ENCODE measurements at places on chromosomes 3 and 15.

DNA sequence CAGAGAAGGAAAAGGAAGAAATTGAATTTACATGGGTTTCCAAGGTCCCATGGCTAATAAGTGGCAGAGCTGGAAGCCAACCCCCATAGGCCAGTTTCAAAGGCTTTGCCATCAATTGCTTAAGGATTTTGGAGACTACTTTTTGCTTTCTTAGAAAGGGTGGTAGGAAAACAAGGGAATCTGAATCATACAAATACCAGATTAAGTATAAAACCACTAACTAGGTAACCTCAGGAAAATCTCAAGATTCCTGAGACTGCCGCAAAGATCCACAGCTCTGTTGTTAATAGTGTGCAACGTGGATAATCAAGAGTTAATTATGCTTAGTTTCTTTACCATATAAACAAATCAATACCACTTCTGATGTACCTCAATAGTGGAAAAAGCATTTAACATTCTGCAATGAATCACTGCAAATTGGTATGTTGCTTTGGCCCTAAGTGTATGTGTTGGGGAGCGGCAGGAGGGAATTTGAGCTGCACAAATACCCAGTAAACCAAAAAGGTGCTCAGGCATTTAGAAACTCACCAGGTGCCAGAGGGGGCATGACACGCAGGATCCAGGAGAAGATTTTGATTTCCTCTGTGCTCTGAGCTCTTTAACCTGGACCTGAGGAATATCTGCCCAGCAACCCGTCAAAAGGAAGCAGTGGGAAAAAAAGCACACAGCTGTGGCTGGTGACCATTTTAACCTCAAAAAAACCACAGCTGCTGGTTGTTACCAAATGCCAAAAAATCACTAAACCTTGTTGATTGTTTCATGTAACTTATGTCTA is 22.0 kb downstream of the AADAC start:
- no peak for DNase-seq

DNA sequence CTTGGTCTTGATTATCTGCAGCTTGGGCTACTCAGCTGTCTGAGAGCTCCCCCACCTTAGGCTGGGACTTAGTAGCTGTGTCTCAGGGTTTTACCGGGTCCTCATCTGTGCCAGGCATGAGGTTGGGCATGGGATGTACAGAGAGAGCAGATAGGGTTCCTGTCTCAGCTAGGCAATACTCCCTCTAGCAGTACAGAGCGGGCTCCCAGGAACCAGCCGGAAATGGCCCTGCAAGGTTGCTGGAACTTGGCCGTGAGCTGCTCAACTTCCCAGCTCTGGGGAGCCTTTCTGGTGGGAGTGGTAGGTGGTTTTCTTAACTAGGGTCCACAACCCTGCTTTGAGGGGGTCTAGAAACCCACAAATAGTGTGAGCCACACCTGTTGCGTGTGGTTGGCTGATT is 58.3 kb downstream of the ATP2B2 start:
- no peak for DNase-seq

GRCh38 chr3:71194785-71195184 is 388.7 kb downstream of the FOXP1 start:
- DNase-seq = no peak

DNA sequence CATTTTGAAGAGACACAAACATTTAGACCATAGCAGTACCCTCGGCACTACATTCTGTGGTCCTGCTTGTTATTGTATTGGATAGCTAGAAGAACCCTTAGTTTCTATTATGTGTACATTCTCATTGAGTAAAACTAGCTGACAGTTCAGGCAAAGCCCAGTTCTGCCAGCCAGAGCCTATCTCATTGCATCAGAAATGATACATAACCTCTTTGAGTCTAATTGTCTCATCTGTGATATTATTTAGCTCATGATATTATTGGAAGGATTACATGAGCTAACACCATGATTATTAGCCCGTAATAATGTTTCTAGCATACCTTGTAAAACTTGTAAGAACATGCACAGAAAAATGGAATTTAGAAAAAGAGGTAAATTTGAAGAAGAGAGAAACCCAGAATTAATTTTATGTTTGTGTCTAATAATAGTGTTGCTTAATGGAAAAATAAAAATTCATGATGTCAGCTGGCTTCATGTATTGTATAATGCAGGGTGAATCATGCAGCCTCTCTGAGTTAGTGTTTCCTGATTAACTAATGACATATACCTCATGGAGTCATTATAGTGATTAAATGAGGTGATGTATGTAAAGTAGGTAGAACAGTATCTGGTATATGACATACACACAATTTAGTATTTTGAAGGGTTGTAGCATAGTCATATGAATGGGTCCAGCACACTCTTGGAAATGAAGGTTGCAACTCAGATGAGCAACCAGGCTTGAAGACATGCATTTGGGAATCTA is 339.4 kb upstream of the GRM7 start:
- DNase-seq = no peak

DNA sequence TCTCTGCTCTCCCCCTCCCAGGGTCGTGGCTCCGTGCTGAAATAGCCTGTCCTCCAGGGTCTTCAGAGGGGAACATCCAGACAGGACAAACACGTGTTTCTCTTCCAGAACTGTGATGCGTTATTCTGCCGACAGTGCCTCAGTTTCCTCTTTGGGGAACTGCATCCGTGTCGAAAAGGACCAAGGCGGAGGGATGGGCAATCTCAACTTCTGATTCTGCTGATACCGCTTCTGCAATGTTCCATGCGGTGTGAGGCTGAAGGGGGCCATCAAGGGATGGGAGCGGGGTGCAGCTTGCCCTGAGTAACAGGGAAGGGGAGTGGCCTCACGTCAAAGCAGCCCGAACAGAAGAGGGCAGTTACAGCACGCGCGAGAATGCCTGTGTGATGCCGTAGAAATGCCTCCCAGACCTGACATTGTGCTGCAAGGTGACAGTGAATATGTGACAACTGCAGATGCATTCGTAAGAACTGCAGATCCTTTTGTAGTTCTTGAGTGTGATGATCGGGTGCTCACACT is 275.7 kb downstream of the SHQ1 start:
- no peak for DNase-seq

DNA sequence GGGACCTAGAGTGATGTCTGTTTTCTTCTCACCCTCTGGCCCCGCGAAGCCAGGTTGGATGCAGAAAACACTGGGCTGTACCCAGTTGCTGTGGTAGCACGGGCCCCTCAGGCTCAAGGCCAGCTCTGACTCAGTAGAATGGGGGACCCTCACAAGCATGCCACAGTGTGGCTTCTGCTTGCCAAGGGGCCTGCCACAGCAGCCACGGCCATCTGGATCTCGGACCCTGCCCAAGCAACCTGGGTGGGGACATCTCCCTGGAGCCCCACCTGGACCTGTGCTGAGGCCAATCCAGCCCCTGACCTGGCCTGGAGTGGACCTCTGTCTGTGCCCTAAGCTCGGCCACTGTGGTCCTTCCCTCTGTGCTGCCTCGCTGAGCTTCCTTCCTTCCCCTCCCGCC is 59.0 kb downstream of the MGLL start:
- DNase-seq = no peak

DNA sequence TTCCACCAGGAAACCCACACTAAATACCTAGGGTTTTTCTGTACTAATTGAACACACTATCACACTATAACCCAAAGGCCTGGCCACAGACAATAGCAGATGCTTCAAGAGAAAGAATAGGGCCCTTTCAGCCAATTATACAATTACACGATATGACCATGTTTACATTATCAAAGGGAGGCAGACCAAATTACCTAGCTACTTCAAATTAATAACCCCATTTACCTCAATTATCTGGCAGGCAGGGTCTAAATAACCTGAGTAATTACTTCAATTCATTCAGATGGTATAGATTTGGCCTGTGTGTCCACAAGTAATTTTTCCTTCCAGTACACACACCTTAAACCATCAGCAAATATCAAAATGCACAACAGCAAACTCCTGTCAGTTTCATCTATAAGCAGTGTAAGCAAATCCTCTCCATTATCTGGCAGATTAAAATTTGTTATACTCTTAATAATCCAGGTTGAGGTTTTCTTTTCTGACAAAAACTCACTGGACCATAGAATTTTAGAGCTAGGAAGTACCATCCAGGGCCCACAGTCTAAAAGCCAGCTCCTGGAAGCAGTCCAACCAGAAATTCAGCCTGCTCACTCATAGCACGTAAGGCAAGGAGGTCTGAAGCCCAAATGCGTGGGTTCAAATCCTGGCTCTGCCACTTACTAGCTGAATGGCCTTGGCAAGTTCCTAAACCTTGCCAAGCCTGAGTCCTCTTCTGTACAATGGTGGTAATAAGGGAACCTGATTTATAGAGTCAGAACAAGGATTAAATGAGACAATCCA is 51.8 kb downstream of the RFTN1 start:
- no peak for DNase-seq

- no peak for DNase-seq
These were observed 138.0 kb upstream of the SMAD3 start for GRCh38 chr15:66927201-66928077.

Data from NCI-H446 (cell line).